ENCODE measurements at places on chromosomes 2 and 18.

DNA sequence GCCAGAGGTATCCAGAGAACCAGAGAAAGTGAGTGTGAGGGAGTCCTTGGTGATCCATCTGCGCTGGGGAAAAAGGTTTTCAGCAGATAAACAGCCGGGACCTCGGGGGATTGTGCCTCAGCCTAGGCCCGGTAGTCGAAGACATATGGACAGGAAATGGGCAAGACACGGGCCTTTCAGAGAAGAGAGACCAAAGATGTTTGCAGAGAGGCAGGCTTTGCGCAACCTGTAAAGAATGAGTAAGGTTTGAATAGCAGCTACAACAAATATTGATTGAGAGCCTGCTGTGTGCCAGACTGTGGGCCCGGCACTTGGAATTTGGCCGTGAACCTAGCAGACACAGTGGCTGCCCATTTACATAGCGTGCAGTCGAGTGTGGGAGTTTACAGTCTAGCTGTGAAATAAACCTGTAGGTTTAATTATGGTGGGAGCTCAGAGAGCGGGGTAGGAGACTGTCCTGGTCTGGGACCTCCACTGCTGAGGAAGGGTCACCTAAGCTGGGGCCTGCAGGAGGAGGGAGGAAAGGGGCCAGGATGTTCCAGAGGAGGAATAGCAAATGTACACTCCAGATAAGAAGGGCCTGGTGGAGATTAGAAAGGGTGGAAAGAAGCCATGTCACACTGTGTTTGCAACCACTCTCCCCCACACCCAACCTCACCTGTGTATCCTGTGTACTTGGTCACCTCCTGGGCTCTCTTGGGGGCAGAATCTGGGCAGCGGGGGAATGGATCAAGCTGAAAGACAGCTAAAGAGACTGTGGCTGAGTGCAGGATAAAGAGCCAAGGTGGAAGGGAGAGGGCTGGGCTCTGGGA, 3.0 kb downstream of the SH2D6 start:
- DNase-seq: no peak

- DNase-seq: no peak
Observed at GRCh38 chr2:240412211-240412861, 23.1 kb upstream of the GPC1 start.

DNA sequence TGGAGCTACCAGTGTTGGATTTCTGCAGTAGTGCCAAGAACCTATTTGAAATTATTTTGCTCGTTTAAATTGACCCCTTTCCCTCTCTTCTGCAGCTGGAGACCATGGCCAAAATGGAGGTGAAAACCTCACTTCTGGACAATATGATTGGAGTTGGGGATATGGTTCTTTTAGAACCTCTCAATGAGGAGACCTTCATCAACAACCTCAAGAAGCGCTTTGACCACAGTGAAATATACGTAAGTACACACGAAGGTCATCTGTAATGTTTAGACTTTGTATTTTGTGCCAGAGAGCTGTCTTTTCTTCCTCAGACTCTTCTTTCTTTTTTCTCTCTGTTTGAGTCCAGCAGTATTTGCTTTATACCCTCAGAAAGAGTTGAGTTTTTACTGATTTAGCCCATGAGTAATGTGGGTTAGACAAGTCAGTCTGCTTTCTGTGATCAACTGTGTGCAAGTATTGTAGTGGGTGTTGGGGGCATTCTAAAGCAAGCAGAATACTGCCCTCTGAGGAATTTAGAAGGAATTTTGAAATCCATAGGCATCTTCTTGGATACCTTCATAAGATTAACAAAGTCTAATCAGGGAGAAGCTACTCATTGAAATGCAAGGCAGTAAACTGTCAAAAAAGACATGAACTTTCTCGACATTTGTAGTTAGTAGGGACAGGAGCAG, 31.7 kb downstream of the MYO1B start:
- DNase-seq: no peak

- no peak for DNase-seq
Observed at GRCh38 chr2:42984081-42984480, 191.7 kb upstream of the HAAO start.

DNA sequence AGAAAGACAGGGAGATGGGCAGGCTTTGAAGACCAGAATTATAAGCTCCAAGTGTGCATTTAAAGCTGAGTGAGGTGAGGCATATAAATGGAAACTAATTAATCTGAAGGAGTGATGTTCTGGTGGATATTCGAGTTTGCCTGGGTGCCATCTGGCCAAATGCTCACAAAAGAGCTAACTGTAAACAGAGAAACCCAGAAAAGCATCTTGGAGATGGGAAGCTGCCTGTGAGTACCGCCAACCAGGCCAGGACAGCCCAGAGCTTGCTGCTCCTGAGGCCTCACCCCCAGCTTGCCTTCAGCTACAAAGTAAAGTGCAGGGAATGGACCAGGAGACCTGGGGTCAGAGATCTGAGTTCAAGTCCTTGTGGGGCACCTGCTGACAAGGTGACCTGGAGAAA, 446.1 kb upstream of the MYT1L start:
- DNase-seq: no peak

GRCh38 chr2:224658780-224659405, 57.3 kb downstream of the CCDC195 start:
- no peak for DNase-seq

DNA sequence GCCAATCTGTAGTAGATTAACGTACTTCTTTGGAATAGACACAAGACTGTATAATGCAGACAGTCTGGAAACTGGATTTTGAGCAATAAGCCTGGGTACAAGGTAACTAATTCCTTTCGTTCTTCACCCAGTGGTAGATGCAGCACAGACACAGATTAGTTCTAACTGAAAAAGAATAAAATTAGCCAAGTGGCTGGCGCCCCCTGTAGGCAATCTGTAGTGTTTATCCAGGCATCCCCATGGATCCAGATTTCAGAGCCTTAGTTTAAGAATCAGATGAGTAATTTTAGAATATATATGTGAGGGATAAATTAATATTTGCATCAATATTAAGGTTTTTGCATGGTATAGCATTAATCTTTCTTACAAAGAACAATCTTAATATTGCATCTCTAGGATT, 563.9 kb downstream of the DCC start:
- DNase-seq: no peak

DNA sequence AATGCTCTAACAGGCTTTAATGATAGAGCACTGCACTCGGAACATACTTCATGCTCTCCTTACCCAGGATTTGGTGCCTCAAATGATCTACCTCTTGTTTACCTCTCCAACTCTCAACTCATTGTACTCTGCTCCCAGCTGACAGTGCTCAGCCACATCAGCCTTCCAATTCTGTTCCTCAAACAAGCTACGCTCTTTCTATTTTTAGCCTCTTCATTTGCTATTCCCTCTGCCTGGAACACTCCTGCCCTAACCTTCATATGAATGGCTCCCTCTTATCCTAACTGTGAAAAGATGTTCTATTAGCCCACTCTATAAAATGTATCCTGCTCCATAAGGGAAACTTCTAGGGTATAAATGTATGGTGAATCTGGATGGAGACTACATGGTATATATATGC, 42.5 kb downstream of the PIGN start:
- no peak for DNase-seq

- DNase-seq: no peak
Observed at GRCh38 chr2:20182241-20182931, 42.5 kb downstream of the SDC1 start.

GRCh38 chr2:173792741-173793140, 172.4 kb downstream of the SP3 start:
- DNase-seq: no peak

DNA sequence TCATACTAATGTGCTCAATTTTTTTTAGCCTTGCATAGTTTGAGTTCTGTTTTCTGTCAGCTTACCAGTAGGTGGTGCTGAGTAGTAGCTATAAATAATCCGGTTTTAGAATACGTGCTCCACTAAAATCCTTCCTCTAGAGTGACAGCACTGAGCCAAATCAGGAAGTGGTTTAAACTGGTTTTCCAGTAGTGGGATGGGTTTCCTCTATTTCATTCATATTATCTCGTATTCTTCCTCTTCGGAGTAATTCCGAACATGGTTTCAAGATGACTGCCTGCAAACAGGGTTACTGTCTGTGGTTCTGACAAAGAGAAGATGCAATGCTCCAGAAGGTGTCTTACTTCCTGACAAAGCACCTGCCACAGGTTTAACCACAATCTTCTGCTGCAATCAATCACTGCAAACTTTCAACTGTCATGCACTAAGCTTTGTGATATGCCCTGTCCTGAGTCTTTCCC, 496.9 kb upstream of the VRK2 start:
- DNase-seq: no peak

GRCh38 chr2:210474776-210475175, 1.8 kb downstream of the LANCL1 start:
- DNase-seq: no peak

GRCh38 chr2:40038646-40039045, 259.6 kb upstream of the THUMPD2 start:
- DNase-seq: no peak

DNA sequence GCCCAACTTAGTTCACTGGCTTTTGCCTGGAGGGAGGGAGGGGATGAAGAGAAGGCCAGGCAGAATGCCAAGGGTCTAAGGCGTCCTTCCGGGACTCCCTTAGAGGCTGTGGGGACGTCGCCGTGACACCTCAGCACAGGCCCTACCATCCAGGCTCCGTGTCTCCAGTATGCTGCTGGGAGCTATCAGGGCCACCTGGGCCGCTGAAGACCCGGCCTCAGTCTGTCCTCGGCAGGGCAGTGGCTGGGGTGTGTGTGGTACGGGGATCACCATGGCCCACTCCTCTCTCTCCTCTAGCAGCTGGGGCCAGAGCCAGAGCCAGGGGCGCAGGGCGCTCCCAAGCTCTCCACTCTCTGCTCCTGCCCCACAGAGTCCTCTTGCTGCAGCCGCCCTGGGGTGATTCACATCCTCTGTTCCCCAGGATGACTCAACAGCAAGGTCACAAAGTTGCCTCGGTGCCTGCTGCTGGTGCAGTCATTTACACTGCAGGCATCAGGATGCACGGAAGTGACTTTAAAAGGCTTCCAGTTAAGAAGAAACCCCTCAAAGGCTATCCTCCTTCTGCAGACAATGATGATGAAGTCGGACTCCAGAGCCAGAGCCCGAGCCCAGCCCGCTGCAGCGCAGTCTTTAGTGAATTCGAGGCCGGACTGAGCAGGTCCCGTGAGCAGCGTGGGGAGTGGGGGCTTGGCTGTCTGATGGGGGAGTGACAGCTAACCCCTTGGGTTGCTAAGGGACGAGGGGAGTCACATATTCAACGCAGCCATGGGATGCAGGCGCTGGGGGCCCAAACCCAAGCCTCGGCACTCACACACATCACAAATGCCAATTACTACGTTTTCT, 31.9 kb downstream of the SNORC start:
- DNase-seq: no peak

GRCh38 chr2:192657362-192657761, 462.6 kb upstream of the TMEFF2 start:
- DNase-seq: no peak

DNA sequence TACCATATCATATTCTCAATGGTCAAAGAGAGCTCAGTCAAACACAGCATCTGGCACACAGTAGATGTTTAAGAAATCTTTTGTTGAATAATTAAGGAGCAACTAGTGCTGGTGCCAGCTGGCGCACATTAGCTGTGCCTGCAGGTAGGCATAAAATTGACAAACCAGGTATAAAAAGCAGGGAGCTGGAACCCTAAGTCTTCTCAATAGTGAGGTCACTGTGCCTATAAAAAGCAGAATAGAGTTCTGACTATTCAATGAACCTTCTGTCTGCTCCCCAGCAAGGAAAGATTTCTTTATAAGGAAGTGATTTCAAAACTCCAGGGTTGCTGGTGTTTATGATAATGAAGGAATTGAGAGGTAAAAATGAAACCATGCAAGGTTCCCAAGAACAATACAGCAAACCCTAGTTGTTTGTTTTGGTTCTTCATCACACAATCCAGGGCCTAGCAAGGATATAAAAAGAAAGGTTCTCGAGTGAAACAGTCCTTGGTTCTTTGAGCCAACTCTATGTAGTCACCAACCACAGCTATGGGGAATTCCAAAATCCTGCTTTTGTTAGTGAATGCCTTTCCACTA, 76.1 kb downstream of the THADA start:
- DNase-seq: no peak

- no peak for DNase-seq
Observed at GRCh38 chr2:1633936-1634587, 110.3 kb downstream of the PXDN start.

- DNase-seq: no peak
Observed at GRCh38 chr2:42001711-42002201, 46.1 kb upstream of the PKDCC start.

GRCh38 chr2:236998758-236999157, 86.9 kb upstream of the COPS8 start:
- DNase-seq: no peak

DNA sequence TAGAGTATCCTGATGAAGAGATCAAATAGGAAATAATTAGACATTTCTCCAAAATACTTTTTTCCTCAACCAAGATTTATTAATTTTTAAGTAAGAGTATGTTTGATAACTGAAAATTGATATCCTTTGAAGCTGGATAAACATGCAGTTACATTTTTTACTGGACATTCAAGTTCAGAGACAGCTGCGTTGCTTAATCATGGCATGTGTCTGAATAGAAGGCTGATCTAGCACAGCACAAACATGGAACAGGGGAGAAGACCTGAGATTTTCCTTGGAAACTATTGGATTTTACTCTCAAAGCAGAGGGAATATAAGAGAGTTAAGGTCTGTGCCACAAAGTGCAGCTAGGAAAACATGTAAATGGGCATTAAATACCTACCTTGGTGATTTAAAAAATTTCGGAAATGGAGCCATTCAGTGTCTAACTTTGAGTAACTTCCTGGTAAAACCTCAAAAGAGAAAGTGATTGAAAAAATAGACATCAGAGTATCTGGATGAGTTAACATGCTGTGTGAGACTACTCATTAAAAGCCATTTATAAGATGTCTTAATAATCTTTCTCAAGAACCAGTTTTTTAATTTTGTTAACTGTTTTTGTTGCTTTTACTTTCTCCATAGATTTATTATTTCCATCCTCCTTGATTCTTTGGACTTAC, 31.8 kb downstream of the CRIM1 start:
- no peak for DNase-seq

Data from stimulated activated CD8-positive, alpha-beta memory T cell treated with anti-CD3 and anti-CD28 coated beads, Interleukin-2, amount 100 ng/mL, for 1 hour (primary cell).